ENCODE measurements at places on chromosomes 4 and X.

DNA sequence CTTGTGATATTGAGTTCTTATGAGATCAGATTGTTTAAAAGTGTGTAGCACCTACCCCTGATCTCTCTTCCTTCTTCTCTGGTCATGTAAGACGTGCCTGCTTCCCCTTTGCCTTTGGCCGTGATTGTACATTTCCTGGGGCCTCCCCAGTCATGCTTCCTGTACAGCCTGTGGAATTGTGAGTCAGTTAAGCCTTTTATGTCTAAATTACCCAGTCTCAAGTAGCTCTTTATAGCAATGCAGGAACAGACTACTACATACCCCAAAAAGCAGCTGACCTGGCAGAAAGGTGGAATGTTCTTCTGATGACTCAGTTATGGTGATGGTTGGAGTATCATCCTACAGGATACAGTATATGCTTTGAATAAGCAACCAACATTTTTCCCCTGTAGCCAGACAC is 11.4 kb upstream of the MCUB start:
- no peak for DNase-seq

GRCh38 chr4:1244081-1244977 is 4.6 kb downstream of the CTBP1 start:
- DNase-seq: no peak

GRCh38 chrX:40152173-40152711 is 54.5 kb upstream of the BCOR start:
- no peak for DNase-seq

DNA sequence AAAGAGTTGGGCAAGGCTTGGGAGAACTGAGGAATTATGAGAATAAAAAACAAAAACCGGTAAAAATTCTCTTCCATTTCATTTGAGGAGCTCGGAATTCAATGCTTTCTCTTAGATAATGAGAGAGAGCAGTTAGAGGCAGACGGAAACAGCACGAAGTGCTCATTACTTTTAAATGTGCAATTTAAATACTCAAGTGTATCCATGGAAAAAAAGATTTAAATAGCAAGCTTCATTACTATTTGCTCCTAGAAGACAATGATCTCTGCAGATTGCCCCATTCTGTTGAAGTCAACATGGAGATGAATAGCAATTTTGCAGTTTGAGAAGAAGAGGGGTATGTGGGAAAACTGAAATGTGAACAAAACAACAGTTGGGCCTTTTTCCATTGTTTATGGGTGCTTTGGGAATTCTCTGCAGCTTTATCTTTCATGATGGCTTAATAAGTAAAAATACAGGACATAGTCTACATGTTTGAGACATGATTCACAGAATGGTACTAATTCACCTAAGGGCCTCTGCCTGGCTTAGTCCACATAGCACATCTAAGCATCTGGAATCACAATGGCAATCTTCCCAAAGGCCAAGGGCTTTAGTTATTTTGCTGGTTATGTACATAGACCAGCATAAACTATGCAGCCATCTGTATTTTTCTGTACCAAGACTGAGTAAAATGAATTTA is 512.7 kb upstream of the FAT1 start:
- no peak for DNase-seq

DNA sequence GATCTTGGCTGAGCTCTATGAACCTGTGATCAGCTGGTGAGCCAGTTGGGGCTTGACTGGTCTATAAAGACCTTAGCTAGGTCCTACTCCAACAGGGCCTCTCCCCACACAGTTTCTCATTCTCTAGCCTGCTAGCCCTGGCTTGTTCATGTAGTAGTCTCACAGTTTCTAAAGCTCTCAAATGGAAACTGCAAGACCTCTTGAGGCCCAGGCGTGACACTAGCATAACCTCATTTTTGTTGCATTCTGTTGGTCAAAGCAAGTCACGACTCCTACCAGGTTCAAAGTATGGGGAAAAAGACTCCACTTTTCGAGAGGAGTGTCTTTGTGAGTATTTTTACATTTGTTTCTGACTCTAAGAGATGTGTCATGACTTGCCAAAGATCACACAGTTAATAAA is 50.9 kb downstream of the CEP44 start:
- no peak for DNase-seq

DNA sequence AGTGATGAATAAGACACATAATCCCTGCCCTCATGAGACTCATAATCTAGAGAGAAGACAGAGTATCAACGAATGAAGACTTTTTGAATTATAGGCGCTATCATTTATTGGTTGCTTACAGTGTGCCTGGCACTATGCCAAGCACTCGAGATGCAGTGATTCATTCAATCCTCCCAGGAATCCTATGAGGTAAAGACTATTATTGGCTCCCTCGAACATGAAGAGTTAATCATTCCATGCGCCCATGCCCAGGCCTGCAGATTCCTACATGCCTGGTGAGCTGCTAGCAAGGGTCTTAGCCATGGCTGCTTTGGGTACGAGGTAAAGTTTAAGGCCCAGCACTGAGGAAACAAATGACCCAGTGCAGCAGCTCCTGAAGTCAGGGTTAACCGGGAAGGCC is 47.0 kb downstream of the TEX13B start:
- DNase-seq: no peak

GRCh38 chr4:7171191-7171900 is 21.0 kb upstream of the SORCS2 start:
- no peak for DNase-seq

GRCh38 chrX:119273420-119274192 is 37.5 kb downstream of the PGRMC1 start:
- peak; percentile 19 for DNase-seq

DNA sequence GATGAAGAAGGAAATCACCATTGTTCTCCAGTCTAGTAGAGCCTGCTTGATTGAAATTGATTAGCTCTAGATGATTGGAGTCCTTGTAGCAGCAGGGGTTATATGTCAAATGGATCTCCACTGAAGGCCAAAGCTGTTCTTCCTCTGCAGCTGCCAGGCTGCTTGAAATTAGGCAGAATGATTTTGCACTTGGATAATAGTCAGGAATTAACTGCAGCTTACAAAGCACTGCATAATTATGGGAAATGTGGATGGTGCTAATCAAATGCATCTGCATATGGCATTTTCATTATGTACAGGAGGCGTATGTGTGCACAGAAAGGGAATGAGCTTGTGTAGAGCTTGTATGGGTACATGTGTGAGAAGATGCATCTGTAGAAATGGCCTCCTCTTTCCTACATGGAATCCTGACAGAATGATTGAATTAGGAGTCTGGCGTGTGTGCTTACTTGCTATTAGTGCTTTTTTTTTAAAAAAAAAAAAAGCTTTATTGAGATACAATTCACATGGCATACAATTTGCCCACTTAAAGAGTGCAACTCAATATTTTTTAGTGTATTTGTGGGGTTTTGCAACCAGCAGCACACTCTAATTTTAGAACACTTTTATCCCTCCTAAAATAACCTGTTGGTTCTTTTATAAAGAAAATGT is 65.9 kb downstream of the TMEM131L start:
- no peak for DNase-seq

DNA sequence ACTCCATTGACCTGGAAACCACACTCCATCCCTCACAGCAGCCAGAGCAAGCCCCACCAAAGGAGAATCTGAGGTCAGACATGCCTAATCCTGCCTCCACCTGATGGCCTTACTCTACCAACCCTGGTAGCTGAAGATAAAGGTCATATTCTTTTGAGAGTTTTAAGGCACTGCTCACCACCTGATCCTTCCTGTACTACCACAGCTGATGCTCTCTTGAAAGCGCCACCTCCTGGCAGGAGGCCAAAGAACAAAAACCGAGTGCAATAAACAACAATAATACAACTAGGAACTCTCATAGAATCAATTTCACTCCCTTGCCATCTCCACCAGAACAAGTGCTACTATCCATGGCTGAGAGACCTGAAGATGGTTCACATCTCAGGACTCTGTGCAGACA is 301.6 kb downstream of the NAF1 start:
- DNase-seq: no peak

DNA sequence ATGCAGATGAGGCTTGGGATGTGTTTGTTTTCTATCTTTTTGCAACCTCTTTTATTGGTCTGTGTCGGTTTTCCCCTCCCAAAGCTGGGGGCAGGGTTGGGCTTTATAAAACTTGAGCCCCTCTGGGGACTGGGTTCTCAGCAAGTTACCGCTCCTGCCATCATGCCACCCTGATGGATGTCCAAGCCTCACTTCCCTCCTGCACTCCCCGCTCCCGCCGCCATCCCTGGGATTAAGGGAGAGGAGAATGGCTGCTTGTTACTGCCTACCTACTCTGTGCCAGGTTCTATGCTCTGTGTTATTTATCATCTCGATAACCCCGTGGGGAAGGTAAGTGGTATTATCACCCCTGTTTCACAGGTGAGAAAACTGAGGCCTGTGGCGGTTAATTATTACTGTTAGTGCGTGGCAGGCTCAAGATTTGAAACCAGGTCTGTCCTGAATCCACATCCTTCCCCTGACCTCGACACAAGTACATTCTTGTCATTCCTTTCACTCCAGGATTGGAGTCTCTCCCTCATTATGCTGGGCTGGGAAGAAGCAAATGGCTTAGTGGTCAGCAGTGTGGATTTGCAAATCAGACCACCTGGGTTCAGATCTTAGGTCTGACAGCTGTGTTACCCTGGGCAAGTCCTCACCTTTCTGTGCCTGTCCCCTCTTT is 4.5 kb downstream of the UBA1 start:
- no peak for DNase-seq

GRCh38 chrX:129750971-129751370 is 12.2 kb downstream of the XPNPEP2 start:
- no peak for DNase-seq

GRCh38 chr4:5940470-5941203 is 47.8 kb upstream of the CRMP1 start:
- DNase-seq: no peak

- DNase-seq: no peak
These were observed 69.0 kb downstream of the WDFY3 start for GRCh38 chr4:84897516-84897915.

- DNase-seq: no peak
These were observed 154.6 kb downstream of the AFAP1 start for GRCh38 chr4:7785017-7785416.

DNA sequence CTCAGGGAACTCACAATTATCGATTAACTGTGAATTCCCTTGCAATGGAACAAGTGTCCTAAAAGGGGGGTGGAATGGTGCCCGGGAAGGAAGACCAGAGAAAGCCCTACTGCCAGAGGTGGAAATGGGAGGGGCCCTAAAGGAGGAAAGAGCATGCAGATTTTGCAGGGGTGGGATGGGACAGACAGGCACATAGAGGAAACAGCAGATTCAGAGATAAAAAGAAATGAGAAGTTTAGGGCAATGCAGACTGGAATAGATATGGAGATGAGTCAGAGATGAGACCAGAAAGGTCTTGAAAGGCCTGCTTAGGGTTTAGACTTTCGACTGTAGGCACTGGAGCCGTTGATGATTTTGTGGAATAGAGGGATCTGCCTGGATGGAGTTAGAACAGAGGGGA is 57.4 kb upstream of the PITX2 start:
- no peak for DNase-seq

- no peak for DNase-seq
These were observed 1089.8 kb downstream of the FAT4 start for GRCh38 chr4:126404549-126404948.

DNA sequence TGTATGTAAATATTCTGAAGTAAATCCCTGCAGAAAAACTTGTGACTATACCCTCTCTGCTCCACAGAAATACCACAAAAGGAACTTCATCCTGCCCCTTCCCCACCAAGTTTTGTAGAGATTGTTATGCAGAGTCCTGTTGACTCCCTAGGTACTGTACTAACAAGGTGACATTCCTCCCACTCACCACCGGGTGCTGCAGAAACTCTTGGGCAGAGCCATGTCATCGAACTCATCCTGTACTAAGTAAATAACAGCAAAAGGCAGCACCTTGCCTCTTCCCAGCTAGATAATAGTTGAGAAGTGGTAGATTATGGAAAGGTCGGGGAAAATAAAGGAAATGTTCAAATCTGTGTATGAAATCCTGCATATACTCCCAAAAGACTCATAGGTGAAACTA is 233.3 kb downstream of the STPG2 start:
- DNase-seq: no peak

GRCh38 chr4:110354460-110354859 is 121.5 kb upstream of the ENPEP start:
- DNase-seq: no peak

- DNase-seq: no peak
These were observed 19.6 kb upstream of the FAM156A start for GRCh38 chrX:52977953-52978352.

GRCh38 chrX:40573763-40574162 is 7.0 kb upstream of the ATP6AP2 start:
- no peak for DNase-seq

DNA sequence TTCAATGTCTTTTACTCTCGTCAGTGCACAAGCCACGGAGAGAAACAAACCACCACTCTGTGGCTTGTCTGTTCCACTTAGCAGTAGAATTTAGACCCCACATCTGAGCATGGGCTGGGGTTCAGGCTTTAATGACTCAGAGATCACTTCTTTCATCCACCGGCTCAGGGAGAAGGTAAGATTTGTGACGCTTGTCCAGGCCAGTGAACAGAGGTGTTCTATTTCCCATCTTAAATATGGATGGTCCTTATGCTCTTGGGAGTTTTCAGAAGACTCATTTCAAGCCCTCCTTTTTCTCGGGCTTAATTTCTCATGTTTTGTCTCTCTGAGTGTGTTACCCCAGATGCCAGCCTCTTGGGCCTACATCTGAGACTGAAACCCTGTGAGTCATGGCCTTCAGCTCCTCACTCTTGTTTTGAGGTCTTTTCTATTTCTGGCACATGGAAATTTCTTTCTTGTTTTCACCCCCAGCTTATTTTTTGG is 127.4 kb upstream of the SFRP2 start:
- DNase-seq: peak; percentile 41

- DNase-seq: no peak
These were observed 29.3 kb upstream of the PTPN13 start for GRCh38 chr4:86564795-86565194.

DNA sequence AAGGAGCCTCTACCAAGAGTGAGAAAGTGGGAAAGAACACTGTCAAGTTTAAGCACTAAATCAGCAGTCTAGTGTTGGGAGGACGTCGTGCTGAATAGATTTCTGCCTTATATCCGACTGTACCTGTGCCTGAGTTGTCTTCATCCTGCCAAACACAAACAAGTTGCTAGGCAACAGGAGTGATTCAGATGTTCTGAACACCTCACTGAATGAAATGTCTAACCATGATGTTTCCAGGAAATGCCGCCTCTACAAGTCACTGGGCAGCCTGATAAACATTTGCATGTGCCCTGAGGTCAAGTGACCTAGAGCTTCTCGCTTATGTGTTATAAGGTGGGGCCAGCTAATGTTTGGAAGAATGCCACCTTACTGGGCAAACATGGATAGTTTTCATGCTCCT is 37.9 kb downstream of the SGMS2 start:
- DNase-seq: no peak

GRCh38 chr4:58063404-58064160 is 953.4 kb upstream of the IGFBP7 start:
- no peak for DNase-seq

DNA sequence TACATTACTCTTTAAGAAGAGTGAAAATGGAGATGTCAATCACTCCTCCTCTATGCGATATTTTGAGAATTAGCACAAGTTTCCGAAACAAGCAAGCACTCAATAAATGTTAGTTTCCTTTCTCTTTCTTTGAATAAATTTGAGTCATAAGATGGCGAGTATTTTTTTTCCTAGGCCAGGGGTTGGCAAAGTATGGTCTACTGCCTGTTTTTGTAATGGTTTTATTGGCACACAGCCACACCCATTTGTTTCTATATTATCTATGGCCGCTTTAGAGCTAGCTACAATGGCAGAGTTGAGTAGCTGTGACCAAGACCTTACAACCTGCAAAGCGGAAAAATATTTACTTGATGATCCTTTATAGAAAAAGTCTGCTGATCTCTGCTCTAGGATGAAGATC is 139.5 kb downstream of the MID1 start:
- no peak for DNase-seq
